ENCODE measurements at places on chromosomes 11 and 22.

GRCh38 chr22:25929321-25929878 lies 187.4 kb downstream of the MYO18B start:
- DNase-seq = no peak

GRCh38 chr22:25764270-25765015 lies 22.5 kb downstream of the MYO18B start:
- DNase-seq = no peak

GRCh38 chr11:19286411-19286810 lies 45.7 kb upstream of the E2F8 start:
- DNase-seq = no peak

DNA sequence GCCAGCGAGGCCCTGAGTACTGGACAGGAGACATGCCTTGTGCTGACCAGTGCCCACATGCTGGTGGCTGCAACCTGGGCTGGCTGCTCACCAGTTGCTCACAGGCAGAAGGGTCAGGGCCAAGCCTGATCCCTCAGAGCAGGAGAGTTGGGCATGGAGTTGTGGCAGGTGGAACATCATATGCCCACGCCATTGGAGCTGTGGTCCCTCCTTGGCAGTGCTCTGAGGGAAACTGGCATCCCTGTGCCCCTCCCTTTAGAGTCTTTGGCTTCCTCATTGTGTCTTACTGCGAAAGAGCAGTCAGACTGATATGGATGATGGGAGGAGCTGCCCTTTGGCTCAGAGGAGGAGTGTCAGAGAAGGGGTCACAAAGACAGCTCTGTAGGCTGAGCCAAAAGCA lies 3.1 kb upstream of the MYEOV start:
- no peak for DNase-seq
